ENCODE measurements at places on chromosomes 7 and 10.

GRCh38 chr7:43905209-43905946 is 1.0 kb downstream of the URGCP start:
- no peak for DNase-seq

DNA sequence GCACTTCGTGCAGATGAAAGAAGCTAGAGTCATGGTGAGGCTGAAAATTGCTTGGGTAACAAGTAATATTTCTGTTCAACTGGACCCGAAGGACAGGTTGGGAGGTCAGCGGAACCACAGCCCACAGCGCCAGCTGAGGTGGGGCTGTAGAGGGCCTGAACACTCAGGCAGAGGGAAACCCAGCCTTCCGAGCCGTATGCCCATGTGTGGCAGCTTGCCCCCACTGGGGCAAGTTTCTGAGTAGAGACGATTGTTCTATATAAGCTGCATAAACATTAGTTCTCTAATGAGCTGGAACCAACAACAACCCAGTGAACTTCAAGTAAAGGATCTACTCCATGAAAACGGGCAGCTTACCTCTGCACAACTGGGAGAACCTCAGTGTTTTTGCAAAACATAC is 58.4 kb upstream of the TNS3 start:
- no peak for DNase-seq

- no peak for DNase-seq
Observed at GRCh38 chr10:46055771-46056170, 9.7 kb upstream of the MSMB start.

GRCh38 chr10:132685101-132685891 is 100.7 kb downstream of the NKX6-2 start:
- DNase-seq = peak; percentile 75

- peak; percentile 40 for DNase-seq
Observed at GRCh38 chr10:12934777-12935176, 66.7 kb downstream of the CCDC3 start.

- DNase-seq = no peak
Observed at GRCh38 chr10:111360260-111360925, 283.6 kb downstream of the ADRA2A start.

GRCh38 chr10:31549896-31550295 is 230.9 kb downstream of the ZEB1 start:
- no peak for DNase-seq

- DNase-seq = no peak
Observed at GRCh38 chr7:102081244-102081627, 205.4 kb upstream of the SH2B2 start.

- no peak for DNase-seq
Observed at GRCh38 chr7:55423277-55423711, 58.2 kb downstream of the LANCL2 start.

GRCh38 chr7:133265821-133266220 is 12.9 kb downstream of the EXOC4 start:
- DNase-seq = no peak

GRCh38 chr10:27911539-27911938 is 87.3 kb downstream of the ODAD2 start:
- DNase-seq = no peak

DNA sequence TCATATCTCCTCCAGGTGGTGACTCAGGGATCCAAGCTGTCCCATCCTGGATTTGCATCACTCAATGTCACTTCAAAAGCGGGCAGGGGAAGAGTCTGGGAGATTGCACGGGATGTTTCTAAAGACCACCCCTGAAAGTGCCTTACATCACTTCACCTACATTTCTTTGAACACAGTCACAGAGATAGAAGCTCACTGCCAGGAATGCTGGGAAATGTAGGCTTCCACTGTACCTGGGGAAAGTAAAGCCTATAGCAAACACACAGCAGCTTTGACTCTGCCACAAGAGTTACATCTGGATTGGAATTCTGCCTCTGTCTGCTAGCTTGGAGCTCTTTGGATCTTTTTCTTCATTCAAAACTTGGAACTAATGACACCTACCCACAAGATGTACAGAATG is 300.9 kb downstream of the WDR11 start:
- DNase-seq = no peak

DNA sequence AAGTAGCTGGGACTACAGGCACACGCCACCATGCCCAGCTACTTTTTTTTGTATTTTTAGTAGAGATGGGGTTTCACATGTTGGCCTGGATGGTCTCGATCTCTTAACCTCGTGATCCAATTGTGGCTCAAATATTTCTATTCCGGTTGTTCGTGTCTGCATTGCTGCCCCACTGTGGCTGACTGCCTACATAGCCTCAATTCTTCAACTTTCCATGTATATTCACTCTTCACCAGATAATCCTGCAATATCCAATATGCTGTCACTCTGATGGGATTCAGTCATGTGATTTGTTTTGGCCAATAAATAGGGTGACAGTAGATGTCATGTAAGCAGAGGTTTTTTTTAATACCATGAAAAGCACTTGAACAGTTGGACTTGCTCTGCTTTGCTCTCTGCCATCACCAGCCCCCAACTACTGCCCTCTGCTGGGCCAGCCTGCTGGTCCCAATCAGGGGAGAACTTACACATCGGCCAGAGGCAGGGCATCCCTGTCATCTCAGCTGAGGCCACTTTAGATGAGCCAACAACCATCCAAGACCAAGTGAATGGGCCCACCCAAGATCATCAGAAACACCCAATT is 56.7 kb downstream of the NSUN6 start:
- no peak for DNase-seq

GRCh38 chr7:138670594-138670993 is 30.6 kb downstream of the SVOPL start:
- DNase-seq = no peak

GRCh38 chr7:26078437-26079336 is 73.3 kb upstream of the NFE2L3 start:
- no peak for DNase-seq

DNA sequence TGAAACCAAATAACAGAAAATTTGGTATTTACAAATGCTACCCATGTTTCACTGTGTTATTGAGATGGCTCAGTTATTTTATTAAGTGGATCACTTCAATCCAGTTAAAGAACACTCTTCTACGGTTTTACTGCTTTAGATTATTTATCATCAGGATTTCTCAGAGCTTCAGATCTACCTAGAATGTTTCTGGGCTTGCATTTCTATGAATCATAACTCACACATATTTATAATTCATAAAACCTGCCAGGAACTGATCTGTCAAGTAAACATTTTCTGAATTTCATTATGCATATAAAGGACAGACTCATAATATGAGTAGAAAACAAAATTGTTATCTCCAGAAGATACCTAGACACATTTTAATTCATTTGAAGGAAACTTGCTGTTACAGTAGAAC is 1172.3 kb upstream of the LRRTM3 start:
- DNase-seq = no peak

Measured in coronary artery (tissue), 2 donors.